Pericardium fibroblast (primary cell): ENCODE measurements at places on chromosomes 6 and 20. TPM values are rescaled to one million over a fixed set of nuclear protein-coding genes. Genes with fewer than 3 reads are reported as not detected.

ATXN1 gene
- 13.0 and 29.2 TPM in 2 replicates for total RNA-seq

RNF144B gene
- total RNA-seq, result 0.12 and 0.68 TPM in 2 replicates

MUC22 gene
- not detected in 2 replicates for total RNA-seq

TFAP2D gene
- total RNA-seq, result not detected in 2 replicates

DST gene
- total RNA-seq, result 59.4 and 108 TPM in 2 replicates

VIP gene
- total RNA-seq, result not detected in 2 replicates

KCNG1 gene
- 18.7 and 28.1 TPM in 2 replicates for total RNA-seq

CCHCR1 gene
- total RNA-seq, result 9.2 and 12.5 TPM in 2 replicates

SALL4 gene
- total RNA-seq, result 0.09 TPM in 1 of 2 replicates, not detected in the other

RAD21L1 gene
- not detected in 2 replicates for total RNA-seq

FKBP1A gene
- total RNA-seq, result 94.6 and 124 TPM in 2 replicates

MANEA gene
- 9.5 and 11.3 TPM in 2 replicates for total RNA-seq

MATN4 gene
- 1.6 TPM in 1 of 2 replicates, not detected in the other for total RNA-seq

RUNX2 gene
- total RNA-seq, result 2.1 and 6.3 TPM in 2 replicates

MPC1 gene
- total RNA-seq, result 36.4 and 37.5 TPM in 2 replicates

TPBG gene
- 55.1 and 76.1 TPM in 2 replicates for total RNA-seq

HS3ST5 gene
- not detected in 2 replicates for total RNA-seq

BFSP1 gene
- total RNA-seq, result 0.60 and 1.5 TPM in 2 replicates

ROS1 gene
- 0.23 and 0.34 TPM in 2 replicates for total RNA-seq

ANGPT4 gene
- under 0.01 and 0.17 TPM in 2 replicates for total RNA-seq

C20orf204 gene
- total RNA-seq, result 0.12 and 0.68 TPM in 2 replicates

SLPI gene
- total RNA-seq, result 1.7 and 19.5 TPM in 2 replicates

GMPR gene
- total RNA-seq, result 3.7 and 34.8 TPM in 2 replicates

ADAM33 gene
- total RNA-seq, result 89.4 and 111 TPM in 2 replicates

HLA-DPB1 gene
- 7.7 and 7.8 TPM in 2 replicates for total RNA-seq

PXDC1 gene
- 85.8 and 119 TPM in 2 replicates for total RNA-seq
